ENCODE measurements at places on chromosomes 7 and 10. TPM values are rescaled to one million over a fixed set of nuclear protein-coding genes. Genes with fewer than 3 reads are reported as not detected.

NPSR1 gene
- total RNA-seq, result not detected

METTL27 gene
- total RNA-seq, result 0.44 TPM

MRPS24 gene
- 167 TPM for total RNA-seq

HMX3 gene
- not detected for total RNA-seq

GIMAP8 gene
- 11.0 TPM for total RNA-seq

PI4K2A gene
- total RNA-seq, result 12.4 TPM

PAPOLB gene
- total RNA-seq, result 0.05 TPM

XRCC2 gene
- 0.60 TPM for total RNA-seq

GPR26 gene
- not detected for total RNA-seq

SPDYE2 gene
- total RNA-seq, result not detected

OR13A1 gene
- total RNA-seq, result not detected

KCNIP2 gene
- 29.2 TPM for total RNA-seq

MNX1 gene
- total RNA-seq, result not detected

AOAH gene
- 1.9 TPM for total RNA-seq

STEAP1 gene
- total RNA-seq, result 1.2 TPM

EEF1AKMT2 gene
- 13.8 TPM for total RNA-seq

PIK3CG gene
- 1.7 TPM for total RNA-seq

MMD2 gene
- total RNA-seq, result not detected

PILRA gene
- total RNA-seq, result 2.0 TPM

ASNS gene
- 6.7 TPM for total RNA-seq

HYCC1 gene
- 34.8 TPM for total RNA-seq

MSS51 gene
- 5.9 TPM for total RNA-seq

BEND7 gene
- total RNA-seq, result 14.7 TPM

TSPAN13 gene
- 13.7 TPM for total RNA-seq

VGF gene
- total RNA-seq, result not detected

IKZF1 gene
- 2.1 TPM for total RNA-seq

TRIM24 gene
- 18.8 TPM for total RNA-seq

MYO1G gene
- total RNA-seq, result 0.77 TPM

CLEC2L gene
- total RNA-seq, result 0.25 TPM

NCF1 gene
- total RNA-seq, result 3.5 TPM

ADRA2A gene
- 0.27 TPM for total RNA-seq

RSPH10B2 gene
- total RNA-seq, result not detected

ADARB2 gene
- 0.11 TPM for total RNA-seq

PNLIPRP1 gene
- total RNA-seq, result not detected

LDB3 gene
- 1,542 TPM for total RNA-seq

GNAT3 gene
- not detected for total RNA-seq

ZNF282 gene
- 15.0 TPM for total RNA-seq

AS3MT gene
- total RNA-seq, result 17.2 TPM

CD36 gene
- 1,018 TPM for total RNA-seq

SLC25A13 gene
- total RNA-seq, result 9.1 TPM

COL1A2 gene
- 96.6 TPM for total RNA-seq

LIPK gene
- not detected for total RNA-seq

SEMA3E gene
- 0.27 TPM for total RNA-seq

SH2D4B gene
- not detected for total RNA-seq

SEC61A2 gene
- total RNA-seq, result 11.9 TPM

MACC1 gene
- total RNA-seq, result 0.03 TPM

ELAPOR2 gene
- 3.9 TPM for total RNA-seq

CPA2 gene
- not detected for total RNA-seq

SLC26A3 gene
- 0.33 TPM for total RNA-seq

KCND2 gene
- not detected for total RNA-seq

SSBP1 gene
- 83.8 TPM for total RNA-seq

GBX1 gene
- total RNA-seq, result 1.9 TPM

NEURL1 gene
- 0.14 TPM for total RNA-seq

LIPJ gene
- not detected for total RNA-seq

PPP1R3C gene
- total RNA-seq, result 236 TPM

TES gene
- total RNA-seq, result 13.9 TPM

Measured in left ventricle myocardium inferior (tissue), 1 donor.